ENCODE measurements at places on chromosomes 3 and 15.

GRCh38 chr3:159861369-159861987 lies 127.2 kb upstream of the IL12A start:
- DNase-seq, result no peak

DNA sequence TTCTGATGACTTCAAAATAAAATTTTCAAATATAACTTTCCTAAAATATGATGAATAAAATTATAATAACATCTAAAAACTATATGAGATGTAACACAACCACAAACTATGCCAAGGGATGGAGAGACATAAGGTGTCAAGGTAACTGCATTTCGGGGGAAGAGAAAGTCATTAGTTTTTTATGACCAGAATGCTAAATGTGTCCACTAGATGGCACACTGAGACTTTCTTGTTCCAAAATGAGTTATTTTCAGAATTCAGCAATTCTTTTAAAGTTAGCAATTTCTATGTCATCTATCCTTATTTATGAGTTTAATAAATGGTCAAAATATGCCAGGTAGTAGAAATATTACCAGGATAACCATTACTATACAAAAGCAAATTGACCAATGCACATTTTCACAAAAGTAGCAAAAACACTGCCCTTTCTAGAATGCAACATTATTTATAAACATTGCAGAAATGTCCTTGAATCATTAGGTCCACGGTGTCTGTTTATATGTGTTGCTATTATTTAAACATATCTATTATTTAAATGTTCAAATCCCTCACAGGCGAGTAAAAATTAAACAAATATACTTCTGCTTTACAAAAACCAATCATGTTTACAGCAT lies 374.2 kb downstream of the PLCL2 start:
- no peak for DNase-seq

DNA sequence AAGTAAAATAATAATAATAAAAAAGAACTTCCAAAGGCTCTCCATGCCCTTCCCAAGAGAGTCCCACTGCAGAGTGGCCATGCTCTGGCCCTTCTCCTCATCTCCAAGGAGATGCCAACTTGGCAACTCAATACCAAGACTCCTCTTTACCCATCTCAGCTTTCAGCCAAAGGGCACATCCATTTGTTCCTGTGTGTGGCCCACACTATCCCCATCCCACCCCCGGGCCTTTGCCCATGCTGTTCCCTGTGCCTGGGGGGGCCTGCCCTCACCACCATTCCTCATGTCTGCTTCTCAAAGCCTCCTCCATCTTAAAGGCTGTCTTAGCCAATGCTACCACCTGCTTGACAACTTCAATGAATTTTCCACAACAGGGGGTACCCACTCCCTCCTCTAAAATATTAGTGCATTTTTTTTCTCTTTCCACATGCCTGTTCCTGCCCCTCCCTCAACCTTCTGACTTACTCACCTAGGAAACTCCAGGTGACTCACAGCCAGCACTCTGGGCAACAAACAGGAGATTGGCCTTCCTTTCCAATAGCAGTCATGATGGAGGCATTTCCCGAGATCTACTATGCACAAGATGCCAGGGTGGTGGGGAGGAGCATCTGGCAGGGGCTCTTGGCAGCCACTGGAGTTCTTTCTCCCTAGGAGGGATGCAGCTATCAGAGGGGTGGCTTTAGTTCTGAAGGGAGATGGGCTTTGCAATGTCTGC lies 109.4 kb upstream of the SMAD3 start:
- no peak for DNase-seq

GRCh38 chr3:158109295-158109803 lies 540 bp upstream of the RSRC1 start:
- DNase-seq, result no peak

DNA sequence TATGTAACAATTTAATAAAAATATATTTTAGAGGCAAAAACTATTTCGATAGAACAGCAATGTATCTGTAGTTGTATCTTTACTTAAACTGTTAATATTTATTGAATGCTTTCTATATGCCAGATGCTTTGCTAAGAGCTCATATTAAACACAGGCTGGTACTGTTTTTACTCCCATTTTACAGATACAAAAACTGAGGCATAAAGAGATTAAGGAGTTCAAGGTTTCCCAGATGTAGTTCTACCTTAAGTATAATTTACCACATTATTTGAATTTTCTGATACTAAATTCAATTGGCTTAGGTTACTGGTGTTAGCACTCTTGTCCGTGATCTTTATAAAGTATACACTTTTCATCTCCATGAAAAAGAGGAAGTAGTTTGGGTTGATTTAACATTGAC lies 149.8 kb downstream of the ROBO2 start:
- no peak for DNase-seq
